ENCODE measurements at places on chromosomes 4 and X. TPM values are rescaled to one million over a fixed set of nuclear protein-coding genes. Genes with fewer than 3 reads are reported as not detected.

DNA sequence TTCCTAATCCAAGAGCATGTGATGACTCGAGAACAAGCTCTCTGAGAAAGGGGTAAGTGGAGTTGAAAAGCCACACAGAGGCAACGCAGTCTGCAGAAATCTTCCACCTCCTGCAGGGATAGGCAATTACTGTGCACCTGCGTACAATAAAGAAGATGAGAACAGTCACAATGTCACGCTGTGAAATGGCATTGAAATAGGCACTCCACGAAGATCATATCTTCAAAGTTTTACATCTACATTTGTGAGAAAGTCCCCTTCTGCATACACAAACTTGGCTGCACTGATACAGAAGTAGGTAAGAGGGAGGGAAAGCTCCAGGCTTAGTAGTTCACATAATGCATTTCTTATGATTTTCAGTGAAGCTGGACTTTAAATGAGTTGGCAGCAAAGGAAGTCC, 27.1 kb downstream of the DDX60L start:
- H3K4me1 ChIP-seq: peaks cover 8% of the 10 kb centered on the region
- H3K27ac ChIP-seq: no peak overlapping the region
- no peaks in the 10 kb centered on the region for H3K27me3 ChIP-seq

DNA sequence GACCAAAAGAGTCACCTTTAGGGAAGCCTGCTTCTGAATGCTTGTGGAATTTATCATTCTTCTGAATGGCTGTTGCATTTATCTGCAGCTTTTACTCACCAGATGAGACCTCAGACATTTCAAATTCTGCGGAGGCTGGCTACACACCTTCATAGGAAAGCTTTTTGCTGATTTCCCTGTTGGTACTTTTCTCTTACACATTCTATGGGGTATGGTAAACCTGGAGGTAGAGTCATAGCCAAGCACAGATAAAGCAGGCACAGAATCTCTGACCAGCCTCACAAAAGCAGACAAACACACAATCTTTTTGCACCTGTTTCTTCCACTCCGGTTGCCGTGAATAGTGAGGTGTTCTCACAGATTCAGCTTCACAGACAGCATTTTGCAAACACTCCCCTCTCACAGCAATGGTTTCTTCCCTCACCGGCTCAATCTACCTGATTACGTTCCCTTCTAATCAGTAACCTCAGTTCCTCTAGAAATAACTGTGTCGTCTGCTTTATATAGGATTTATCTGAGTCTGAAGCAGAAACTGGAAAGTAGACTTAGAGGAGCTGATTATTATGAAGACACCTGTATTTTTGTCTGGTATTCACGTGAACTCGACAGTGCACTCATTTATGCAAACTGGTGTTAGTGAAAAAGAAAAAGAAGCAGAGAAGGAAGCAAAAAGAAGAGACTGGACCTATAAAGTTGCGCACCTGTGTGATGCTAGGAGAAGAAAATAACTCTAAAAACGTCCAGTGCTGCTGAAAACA, 83.1 kb downstream of the DMD start:
- no peaks in the 10 kb centered on the region for H3K36me3 ChIP-seq
- no peak overlapping the region for H3K4me3 ChIP-seq

DNA sequence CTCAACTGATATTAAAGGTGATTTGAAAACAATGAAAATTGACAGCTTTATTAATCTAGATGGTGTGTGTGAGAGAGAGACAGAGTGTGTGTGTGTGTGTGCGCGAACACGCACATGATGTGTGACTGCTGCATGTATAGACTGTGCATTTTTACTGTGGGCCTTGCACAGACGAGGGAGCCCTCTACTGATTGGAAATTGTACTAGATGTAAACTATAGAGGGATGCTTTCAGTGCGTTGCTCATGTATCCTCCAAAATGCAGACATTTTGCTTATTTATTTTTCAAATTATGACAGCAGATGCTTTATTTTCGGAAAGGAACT, 168.4 kb upstream of the GK2 start:
- no peaks in the 10 kb centered on the region for H3K36me3 ChIP-seq
- no peak overlapping the region for H3K4me3 ChIP-seq
- DNase-seq: no peak
- no peaks in the 10 kb centered on the region for H3K4me1 ChIP-seq
- no peak overlapping the region for H3K27ac ChIP-seq
- peaks cover 25% of the 10 kb centered on the region for H3K27me3 ChIP-seq

DNA sequence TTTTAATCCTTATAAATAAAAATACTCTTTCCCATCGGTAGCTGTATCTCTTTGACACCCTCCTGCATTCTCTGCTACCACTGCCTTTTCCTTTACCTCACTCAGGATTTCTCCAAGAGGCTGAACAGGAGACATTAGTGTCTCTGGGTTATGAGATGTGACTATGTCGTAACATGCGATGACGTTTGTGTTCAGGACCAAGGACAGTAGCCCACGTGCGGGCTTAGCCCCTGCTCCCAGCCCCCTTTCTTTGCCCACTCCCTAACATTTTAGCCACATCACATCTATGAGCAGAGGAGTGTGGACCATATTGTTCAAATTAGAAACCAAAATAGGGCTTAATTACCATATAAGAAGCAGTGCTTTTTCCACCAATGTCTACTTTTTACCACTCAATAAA, 369.3 kb downstream of the FBXW7 start:
- DNase-seq: no peak
- no peaks in the 10 kb centered on the region for H3K36me3 ChIP-seq
- no peak overlapping the region for H3K27ac ChIP-seq
- H3K27me3 ChIP-seq: peaks cover 59% of the 10 kb centered on the region

GRCh38 chr4:101005659-101006058, 341.7 kb downstream of the PPP3CA start:
- H3K27me3 ChIP-seq: no peaks in the 10 kb centered on the region
- H3K4me3 ChIP-seq: no peak overlapping the region
- no peak for DNase-seq
- no peak overlapping the region for H3K27ac ChIP-seq
- H3K36me3 ChIP-seq: no peaks in the 10 kb centered on the region
- peaks cover 16% of the 10 kb centered on the region for H3K4me1 ChIP-seq

DNA sequence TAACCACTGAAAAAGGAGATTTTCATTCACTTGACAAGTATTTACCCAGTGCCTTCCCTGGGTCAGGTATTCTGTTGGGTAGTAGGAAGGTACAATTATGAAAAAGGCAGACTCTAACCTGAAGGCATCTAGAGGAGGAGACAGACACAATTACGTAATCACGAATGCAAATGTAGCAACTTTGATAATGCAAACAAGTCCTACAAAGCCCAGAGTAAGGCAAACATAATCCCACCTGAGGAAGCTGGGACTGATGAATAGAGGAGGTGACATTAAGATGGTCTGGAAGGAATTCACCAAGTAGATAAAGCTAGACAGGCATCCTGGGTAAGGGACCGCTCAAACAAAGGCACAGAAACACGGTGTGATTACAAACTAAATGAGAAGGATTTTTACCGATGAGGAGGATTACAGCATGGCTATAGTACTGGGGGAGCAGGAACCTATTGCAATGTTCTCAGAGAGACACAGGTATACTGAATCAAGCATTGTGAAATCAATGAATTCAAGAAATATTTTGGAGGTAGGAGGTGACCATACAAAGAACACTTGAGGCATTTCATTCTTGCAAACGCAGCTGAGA, 37.1 kb downstream of the TMEM150C start:
- no peak overlapping the region for H3K27ac ChIP-seq
- no peaks in the 10 kb centered on the region for H3K36me3 ChIP-seq
- no peak overlapping the region for H3K4me3 ChIP-seq
- H3K27me3 ChIP-seq: no peaks in the 10 kb centered on the region
- no peaks in the 10 kb centered on the region for H3K4me1 ChIP-seq
- DNase-seq: no peak

GRCh38 chr4:113610537-113610936, 151.0 kb downstream of the CAMK2D start:
- H3K4me1 ChIP-seq: peaks cover 20% of the 10 kb centered on the region
- peaks cover 18% of the 10 kb centered on the region for H3K36me3 ChIP-seq

GRCh38 chrX:42869011-42869410, 91.0 kb upstream of the PPP1R2C start:
- H3K27me3 ChIP-seq: no peaks in the 10 kb centered on the region
- no peak overlapping the region for H3K27ac ChIP-seq
- no peaks in the 10 kb centered on the region for H3K4me1 ChIP-seq
- H3K4me3 ChIP-seq: no peak overlapping the region
- no peak for DNase-seq

GRCh38 chrX:53257166-53257565, 24.2 kb downstream of the IQSEC2 start:
- no peaks in the 10 kb centered on the region for H3K4me1 ChIP-seq
- H3K27ac ChIP-seq: no peak overlapping the region
- no peak overlapping the region for H3K4me3 ChIP-seq
- DNase-seq: no peak
- no peaks in the 10 kb centered on the region for H3K27me3 ChIP-seq
- peaks cover 6% of the 10 kb centered on the region for H3K36me3 ChIP-seq

DNA sequence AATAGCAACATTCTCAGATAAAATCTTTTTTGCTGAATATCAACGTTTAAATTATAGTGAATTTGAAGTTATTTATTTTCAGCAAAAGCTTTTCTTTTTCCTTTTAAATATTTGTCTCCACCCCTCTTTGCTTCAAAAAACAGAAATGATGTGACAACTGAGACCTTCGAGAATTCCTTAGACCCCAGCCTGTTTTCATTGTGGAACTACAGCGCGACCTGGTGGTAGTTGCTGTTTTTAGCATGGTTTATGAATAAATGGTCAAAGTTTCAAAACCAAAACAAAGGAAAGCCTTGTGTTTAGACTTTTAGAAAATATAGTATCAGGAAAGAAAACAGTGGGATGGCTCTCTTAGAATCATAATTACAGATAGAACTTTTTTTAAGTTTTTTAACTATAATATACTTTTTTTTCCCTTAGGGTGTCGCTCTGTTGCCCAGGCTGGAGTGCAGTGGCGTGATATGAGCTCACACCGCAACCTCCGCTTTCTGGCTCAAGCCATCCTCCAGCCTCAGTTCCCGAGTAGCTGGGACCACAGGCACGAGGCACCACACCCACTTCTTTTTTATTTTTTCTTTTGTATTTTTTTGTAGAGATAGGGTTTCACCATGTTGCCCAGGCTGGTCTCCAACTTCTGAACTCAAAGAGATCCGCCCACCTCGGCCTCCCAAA, 26.8 kb upstream of the TMEM184C start:
- peaks cover 44% of the 10 kb centered on the region for H3K4me1 ChIP-seq
- peak overlapping the region; percentile 81 for H3K27ac ChIP-seq
- no peak overlapping the region for H3K4me3 ChIP-seq
- no peak for DNase-seq
- H3K27me3 ChIP-seq: no peaks in the 10 kb centered on the region
- no peaks in the 10 kb centered on the region for H3K36me3 ChIP-seq

DNA sequence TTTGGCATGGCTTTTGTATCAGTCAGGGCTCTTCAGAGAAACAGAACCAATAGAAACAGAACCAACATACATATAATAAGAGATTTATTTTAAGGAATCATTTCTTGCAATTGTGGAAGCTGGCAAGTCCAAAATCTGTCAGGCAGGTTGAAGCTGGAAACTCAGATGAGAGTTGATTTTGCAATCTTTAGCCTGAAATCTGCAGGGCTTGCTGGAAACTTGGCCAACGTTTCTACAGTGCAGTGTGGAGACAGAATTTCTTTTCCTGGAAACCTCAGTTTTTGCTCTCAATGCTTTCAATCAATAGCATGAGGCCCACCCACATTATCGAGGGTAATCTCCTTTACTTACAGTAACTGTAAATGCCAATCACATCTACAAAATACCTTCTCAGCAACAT, 45.4 kb downstream of the COMMD8 start:
- no peaks in the 10 kb centered on the region for H3K4me1 ChIP-seq
- no peak for DNase-seq
- H3K4me3 ChIP-seq: no peak overlapping the region
- H3K36me3 ChIP-seq: no peaks in the 10 kb centered on the region

DNA sequence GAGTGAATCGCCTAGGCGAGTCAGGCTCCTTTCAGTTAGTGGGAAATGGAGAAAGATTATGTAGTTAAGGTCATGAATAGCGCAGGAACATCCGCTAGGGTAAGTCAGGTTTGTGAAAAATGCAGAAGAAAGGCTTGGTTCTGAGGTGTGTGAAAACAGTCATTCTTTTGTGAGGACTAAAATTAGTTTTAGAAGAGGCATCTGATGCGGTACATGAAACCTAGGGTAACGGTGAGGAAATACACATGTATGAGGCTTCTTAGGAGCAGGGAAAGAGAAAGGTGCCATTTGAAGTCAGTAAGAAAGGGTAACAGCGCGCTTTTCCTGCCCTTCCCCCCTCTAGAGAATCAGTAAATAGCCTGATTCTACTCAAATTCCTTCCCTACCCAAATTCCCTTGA, 570 bp upstream of the RNF128 start:
- peak overlapping the region; percentile 68 for H3K4me3 ChIP-seq
- peaks cover 6% of the 10 kb centered on the region for H3K4me1 ChIP-seq
- peaks cover 5% of the 10 kb centered on the region for H3K36me3 ChIP-seq
- H3K27ac ChIP-seq: no peak overlapping the region

- H3K36me3 ChIP-seq: no peaks in the 10 kb centered on the region
- no peaks in the 10 kb centered on the region for H3K27me3 ChIP-seq
- no peak overlapping the region for H3K27ac ChIP-seq
- DNase-seq: peak; percentile 15
- H3K4me3 ChIP-seq: no peak overlapping the region
Measured at GRCh38 chrX:56786889-56787733, 58.1 kb downstream of the NBDY start.

DNA sequence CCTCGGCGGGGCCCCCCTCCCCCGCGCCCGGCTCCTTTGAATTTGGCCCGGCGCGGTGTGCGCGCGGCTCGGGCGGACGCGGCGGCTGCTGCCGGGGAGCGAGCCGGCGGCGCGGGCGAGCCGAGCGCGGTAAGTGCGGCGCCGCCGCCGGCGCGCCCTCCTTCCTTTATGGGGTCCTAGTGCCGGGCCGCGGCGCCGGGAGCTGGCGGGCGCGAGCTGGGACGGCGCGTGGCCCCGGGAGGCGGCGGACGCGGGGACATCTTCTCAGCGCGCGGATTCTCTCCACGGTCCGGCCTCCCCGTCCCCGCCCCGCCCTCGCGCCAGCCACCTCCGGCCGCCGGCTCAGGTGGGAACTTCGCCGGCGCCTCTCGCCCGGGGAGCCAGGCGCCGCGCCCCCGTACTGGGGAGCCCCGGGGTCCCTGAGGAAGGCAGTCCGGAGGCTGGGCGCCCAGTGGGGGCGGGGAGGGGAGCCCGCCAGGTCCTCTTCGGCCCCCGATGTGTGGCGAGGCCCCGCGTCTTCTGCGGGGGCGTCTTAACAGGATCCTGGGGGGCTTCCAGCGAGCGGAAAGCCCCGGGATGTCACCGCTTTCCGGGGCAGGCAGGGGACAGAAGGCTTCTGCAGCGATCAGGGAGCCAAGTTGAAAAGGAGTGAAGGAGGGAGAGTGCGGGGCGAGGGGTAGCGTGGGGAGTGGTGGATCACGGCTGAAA, 98.4 kb upstream of the TENM3 start:
- H3K36me3 ChIP-seq: no peaks in the 10 kb centered on the region
- H3K27ac ChIP-seq: peak overlapping the region; percentile 95
- H3K4me3 ChIP-seq: peak overlapping the region; percentile 97
- no peak for DNase-seq

SLC25A5 gene
- 148 TPM for total RNA-seq

ADH1B gene
- 1.2 TPM for total RNA-seq

TLL1 gene
- total RNA-seq: 2.1 TPM

CHIC1 gene
- 7.4 TPM for total RNA-seq

SMS gene
- total RNA-seq: 73.0 TPM

NKX3-2 gene
- 4.9 TPM for total RNA-seq
